Effector memory CD8-positive, alpha-beta T cell (primary cell): ENCODE measurements at places on chromosomes 5 and 9.

DNA sequence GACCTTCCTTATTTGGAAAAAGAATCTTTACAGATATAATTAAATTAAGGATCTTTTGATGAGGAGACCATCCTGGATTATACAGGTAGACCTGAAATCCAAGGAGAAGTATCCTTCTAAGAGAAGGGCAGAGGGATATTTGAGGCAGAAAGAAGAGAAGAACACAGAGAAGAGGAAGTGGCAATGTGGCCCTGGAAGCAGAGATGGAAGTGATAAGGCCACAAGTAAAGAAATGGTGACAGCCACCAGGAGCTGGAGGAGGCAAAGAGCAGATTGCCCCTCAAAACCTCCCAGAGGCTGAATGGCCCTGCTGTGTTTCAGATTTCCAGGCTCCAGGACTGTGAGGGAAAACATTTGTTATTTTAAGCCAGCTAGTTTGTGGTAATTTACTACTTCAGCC is 93.0 kb upstream of the ANKRD55 start:
- no peak for DNase-seq

- DNase-seq = no peak
Observed at GRCh38 chr9:114373960-114374730, 13.6 kb downstream of the AKNA start.

DNA sequence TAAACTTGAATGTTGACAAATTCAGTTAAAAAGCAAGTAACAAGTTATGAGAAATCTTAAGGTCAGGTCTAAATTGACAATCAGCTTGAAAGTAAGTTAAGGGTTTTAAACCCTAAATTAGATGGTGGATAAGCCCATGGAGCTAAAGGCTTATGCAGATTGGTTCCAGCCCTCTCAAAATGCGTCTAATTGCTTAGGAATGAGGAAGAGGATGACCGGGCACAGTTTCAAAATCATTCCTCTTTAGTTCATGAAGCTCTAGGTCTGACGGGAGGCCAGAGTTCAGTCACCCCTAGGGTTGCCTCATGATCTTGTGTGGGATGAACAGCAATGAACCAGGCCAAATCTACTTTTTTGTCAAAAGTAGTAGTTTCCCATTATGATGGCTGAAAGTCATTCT is 75.4 kb downstream of the SLC38A9 start:
- DNase-seq = no peak

DNA sequence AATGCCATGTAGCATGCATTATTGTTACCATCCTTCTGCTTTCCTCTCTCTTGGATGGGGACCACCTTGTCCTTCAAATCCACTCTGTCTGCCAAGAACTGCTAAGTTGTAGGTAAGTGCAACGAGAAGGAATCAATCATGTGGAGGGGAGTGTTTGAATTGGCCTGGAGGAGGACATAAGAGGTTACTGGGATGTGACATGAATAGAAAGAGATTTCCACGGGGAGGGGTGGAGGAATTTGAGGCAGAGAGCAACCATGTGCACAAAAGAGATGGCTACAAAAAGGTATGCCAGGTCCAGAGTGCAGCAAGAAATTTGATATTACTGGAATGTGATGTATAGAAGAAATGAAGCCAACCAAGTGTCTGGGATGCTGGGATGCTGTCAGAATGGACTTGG is 648.9 kb upstream of the KLF4 start:
- no peak for DNase-seq

- no peak for DNase-seq
Observed at GRCh38 chr9:38118862-38119438, 49.9 kb upstream of the SHB start.

DNA sequence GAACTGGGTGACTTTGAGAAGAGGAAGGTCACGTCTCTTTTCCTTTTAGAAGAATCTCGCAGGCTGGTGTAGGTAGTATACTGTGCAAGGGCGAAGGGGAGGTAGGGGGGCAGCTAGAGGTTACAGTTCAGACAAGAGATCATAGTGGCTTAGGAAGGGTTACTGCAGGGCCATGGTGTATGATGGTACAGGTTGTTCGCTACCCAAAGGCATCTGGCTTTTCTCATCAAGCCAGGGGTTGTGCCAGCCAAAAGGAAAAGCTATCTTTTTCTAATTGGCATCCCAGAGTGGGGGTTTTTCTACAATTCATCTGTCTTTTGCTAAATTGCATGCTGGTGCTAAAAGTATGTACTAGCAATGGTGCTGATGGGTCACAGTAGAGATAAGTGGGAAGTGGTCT is 22.8 kb downstream of the MAMDC2 start:
- DNase-seq = no peak

DNA sequence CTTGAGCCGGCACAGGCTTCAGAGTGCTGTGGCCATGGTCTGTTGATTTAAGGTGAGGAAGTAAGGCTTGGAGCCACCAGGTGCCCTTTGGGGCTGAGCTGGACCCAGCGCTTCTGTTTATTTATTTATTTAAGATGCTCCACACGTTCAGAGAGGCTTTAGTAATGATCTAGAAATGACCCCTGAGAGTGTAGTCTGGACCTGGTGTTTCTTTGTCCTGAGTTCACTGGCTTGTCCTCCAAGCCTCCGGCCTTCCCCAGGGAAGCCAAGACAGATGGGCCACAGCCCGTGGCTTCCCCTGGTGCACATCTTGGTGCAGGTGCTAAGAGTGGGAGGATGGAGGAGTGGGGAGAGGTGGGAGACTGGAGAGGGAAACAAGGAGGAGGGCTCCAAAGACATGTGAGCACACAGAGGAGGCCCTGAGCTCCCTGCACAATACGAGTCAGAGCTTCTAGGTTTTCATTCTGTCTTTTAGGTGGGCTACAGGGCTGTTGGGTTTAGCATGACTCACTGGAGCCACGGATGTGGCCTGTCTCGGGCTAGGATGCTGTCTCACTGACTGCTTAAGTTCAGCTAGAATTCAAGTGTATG is 56.9 kb downstream of the AHRR start:
- no peak for DNase-seq

DNA sequence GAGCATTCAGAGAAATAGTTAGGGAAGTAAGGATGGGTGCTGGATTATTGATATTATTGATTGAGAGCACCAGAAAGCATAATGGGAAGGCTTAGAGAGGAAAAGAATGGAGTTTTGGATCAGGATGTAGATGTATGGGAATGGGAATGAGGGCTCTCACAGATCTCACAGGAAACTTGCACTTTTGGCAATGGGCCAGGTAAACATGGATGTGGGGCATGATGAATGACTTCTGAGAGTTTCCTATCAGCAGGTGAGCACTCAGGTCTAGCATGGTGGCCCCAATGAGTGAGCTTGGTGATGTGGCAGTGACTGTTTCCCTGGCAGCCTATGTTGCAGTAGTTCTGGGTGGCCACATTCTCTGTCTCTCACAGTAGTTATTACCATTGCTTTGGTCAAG is 283.8 kb downstream of the FBXL7 start:
- no peak for DNase-seq

DNA sequence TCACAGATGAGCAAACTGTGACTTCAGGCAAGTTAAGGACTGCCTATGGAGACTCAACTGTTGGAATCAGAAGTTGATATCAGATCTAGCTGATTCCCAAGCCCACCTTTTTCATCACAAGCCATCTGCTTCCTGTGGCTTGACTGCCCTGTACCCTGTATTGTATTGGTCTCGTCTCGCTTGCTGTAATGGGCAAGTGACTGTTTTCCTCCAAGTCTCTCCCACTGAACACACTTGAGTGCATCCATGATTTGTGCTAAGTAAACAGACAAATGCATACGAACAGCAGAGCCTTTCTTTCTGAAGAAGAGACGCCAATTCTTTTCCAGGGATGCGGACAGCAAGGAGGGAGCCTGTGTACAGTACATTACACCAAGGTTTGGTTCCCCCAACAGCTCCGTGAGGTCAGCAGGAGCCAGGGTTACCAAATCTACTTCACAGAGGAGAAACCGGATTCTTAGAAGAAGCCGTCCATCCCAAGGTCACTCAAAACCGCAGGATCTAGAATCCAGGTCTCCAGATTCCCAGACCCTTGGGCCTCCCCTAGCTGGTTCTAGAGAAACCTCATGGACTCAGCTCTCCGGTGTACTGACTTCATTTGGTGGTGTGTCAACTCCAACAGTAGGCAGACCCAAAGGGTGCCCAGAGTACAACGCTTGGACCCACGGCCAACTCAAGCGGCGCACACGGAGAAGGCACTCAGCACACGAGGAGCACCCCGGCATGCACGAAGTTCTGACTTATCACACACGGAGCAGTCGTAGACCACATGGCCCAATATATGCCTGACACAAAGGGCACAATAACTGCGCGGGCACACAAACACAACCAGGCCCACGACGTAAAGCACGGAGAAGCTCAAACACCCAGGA is 1.1 kb downstream of the BAG1 start:
- DNase-seq = no peak

GRCh38 chr5:2149195-2149539 is 266.4 kb upstream of the IRX4 start:
- no peak for DNase-seq
